ENCODE measurements at places on chromosomes 7 and 10. TPM values are rescaled to one million over a fixed set of nuclear protein-coding genes. Genes with fewer than 3 reads are reported as not detected.

DNA sequence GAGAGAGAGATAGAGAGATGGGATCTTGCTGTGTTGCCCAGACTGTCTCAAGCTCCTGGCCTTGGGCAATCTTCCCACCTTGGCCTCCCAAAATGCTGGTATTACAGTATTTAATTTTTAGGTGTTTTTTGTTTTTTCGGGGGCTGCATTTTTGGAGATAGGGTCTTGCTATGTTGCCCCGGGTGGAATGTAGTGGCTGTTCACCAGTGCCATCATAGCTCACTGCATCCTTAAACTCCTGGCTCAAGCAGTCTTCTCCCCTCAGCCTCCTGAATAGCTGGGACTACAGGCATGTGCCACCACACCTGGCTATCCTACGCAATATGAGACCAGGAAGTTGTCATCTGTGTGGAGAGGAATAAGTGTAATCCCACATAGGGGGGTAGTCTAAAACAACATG, 42.4 kb downstream of the KCTD7 start:
- H3K27me3 ChIP-seq, result no peaks in the 10 kb centered on the region
- no peaks in the 10 kb centered on the region for H3K4me1 ChIP-seq
- no peak for DNase-seq
- no peak overlapping the region for H3K4me3 ChIP-seq
- no peak overlapping the region for H3K27ac ChIP-seq
- H3K36me3 ChIP-seq, result peaks cover 4% of the 10 kb centered on the region

GRCh38 chr7:77727936-77728701, 31.9 kb downstream of the RSBN1L start:
- no peaks in the 10 kb centered on the region for H3K36me3 ChIP-seq
- no peaks in the 10 kb centered on the region for H3K27me3 ChIP-seq
- H3K4me1 ChIP-seq, result peaks cover 40% of the 10 kb centered on the region

DNA sequence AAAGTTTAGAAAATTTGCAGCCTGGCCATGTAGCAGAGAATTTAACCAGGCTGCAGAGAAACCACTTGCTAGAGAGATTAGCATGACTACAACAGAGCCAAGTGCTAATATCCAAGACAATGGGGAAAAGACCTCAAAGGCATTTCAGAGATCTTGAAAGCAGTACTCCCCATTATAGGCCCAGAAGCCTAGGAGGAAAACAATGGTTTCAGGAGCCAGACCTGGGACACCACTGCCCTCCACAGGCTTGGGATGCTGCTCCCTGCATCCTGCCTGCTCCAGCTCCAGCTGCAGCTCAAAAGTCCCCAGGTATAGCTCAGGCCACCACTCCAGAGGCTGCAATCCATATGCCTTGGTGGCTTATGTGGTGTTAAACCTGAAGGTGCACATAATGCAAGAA, 101.5 kb upstream of the TMEM72 start:
- H3K4me1 ChIP-seq, result no peaks in the 10 kb centered on the region
- no peak overlapping the region for H3K4me3 ChIP-seq
- no peak for DNase-seq
- no peaks in the 10 kb centered on the region for H3K27me3 ChIP-seq
- no peaks in the 10 kb centered on the region for H3K36me3 ChIP-seq

- H3K4me3 ChIP-seq, result no peak overlapping the region
- H3K4me1 ChIP-seq, result no peaks in the 10 kb centered on the region
- no peak overlapping the region for H3K27ac ChIP-seq
- DNase-seq, result no peak
Measured at GRCh38 chr10:7611909-7612308, 54.9 kb downstream of the ITIH5 start.

- no peak overlapping the region for H3K27ac ChIP-seq
- no peaks in the 10 kb centered on the region for H3K36me3 ChIP-seq
- no peaks in the 10 kb centered on the region for H3K27me3 ChIP-seq
- H3K4me3 ChIP-seq, result no peak overlapping the region
Measured at GRCh38 chr7:8205031-8205387, 57.0 kb downstream of the ICA1 start.

The FLNC gene
- total RNA-seq, result 0.08 TPM

GRCh38 chr10:73581918-73582317, 9.2 kb downstream of the USP54 start:
- H3K36me3 ChIP-seq, result no peaks in the 10 kb centered on the region
- H3K27me3 ChIP-seq, result no peaks in the 10 kb centered on the region
- no peaks in the 10 kb centered on the region for H3K4me1 ChIP-seq
- H3K27ac ChIP-seq, result no peak overlapping the region
- no peak for DNase-seq

GRCh38 chr7:83976302-83976701, 218.3 kb downstream of the SEMA3A start:
- no peak for DNase-seq
- no peak overlapping the region for H3K4me3 ChIP-seq
- H3K27me3 ChIP-seq, result no peaks in the 10 kb centered on the region
- no peak overlapping the region for H3K27ac ChIP-seq
- no peaks in the 10 kb centered on the region for H3K4me1 ChIP-seq
- H3K36me3 ChIP-seq, result no peaks in the 10 kb centered on the region

DNA sequence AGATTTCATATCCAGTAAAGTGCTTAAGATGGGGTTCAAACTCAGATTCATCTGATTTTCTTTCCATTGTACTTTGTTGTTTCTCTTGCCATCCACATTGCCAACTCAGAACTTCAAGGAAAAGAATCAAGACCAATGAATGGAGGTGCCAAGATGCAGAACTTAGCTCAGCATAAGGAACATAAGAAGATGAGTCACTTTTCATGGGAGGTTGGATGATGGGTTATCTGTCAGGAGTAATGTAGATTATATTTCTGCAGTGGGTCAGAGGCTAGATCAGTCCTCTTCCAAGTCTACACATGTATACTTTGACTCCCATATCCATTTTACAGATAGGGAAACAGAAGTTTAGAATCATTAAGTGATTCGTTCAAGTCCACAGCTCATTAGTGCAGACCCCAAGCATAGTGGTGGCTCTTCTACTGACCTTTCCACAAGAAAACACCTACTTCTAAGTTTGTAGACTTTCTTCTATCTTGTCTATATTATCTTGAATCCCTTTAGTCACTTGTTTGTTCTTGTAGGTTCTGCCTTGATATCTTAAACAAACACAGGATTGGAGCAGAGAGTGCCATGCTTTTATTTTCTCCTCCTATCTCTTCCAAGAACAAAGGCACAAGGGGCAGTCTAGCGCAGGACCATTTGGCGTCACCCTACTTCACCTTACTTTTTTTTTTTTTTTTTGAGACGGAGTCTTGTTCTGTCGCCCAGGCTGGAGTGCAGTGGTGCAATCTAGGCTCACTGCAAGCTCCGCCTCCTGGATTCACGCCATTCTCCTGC, 14.0 kb upstream of the ADD3 start:
- H3K27me3 ChIP-seq, result no peaks in the 10 kb centered on the region
- H3K27ac ChIP-seq, result no peak overlapping the region
- DNase-seq, result no peak
- no peaks in the 10 kb centered on the region for H3K36me3 ChIP-seq
- H3K4me3 ChIP-seq, result no peak overlapping the region

GRCh38 chr7:4006687-4007086, 675.4 kb upstream of the FOXK1 start:
- no peak overlapping the region for H3K4me3 ChIP-seq
- no peak for DNase-seq
- H3K4me1 ChIP-seq, result no peaks in the 10 kb centered on the region
- H3K27ac ChIP-seq, result no peak overlapping the region
- no peaks in the 10 kb centered on the region for H3K27me3 ChIP-seq

DNA sequence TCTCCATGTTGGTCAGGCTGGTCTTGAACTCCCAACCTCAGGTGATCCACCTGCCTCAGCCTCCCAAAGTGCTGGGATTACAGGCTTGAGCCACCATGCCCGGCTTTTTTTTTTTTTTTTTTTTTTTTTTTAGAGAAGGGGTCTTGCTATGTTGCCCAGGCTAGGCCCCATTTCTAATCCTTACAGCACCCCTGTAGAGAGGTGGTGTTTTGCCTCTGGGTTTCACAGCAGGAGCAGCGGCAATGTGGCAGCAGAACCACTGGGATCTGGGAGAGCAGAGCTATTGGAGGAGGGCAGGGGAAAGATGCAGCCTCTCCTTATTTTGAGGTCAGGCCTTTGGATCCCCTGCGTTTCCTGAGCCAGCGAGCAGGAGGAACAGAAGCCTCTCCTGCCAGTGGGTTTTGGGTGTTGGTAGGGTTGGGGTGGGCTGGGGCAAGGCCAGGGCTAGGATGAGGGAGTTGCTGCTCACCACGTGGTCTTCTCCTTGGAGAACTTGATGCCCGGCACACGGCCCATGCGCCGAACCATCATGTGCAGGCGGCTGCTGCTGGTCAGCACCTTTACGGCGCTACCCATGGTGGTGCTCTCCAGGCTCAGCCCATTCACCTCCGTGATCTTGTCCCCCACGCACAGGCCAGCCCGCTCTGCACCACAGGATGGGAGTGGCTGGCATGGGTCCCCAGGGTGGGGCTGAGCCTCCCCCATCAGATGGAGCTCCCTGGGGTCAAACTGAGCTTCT, 7.8 kb downstream of the PDZD7 start:
- peaks cover 12% of the 10 kb centered on the region for H3K27me3 ChIP-seq
- H3K27ac ChIP-seq, result no peak overlapping the region
- DNase-seq, result no peak
- H3K4me3 ChIP-seq, result no peak overlapping the region

DNA sequence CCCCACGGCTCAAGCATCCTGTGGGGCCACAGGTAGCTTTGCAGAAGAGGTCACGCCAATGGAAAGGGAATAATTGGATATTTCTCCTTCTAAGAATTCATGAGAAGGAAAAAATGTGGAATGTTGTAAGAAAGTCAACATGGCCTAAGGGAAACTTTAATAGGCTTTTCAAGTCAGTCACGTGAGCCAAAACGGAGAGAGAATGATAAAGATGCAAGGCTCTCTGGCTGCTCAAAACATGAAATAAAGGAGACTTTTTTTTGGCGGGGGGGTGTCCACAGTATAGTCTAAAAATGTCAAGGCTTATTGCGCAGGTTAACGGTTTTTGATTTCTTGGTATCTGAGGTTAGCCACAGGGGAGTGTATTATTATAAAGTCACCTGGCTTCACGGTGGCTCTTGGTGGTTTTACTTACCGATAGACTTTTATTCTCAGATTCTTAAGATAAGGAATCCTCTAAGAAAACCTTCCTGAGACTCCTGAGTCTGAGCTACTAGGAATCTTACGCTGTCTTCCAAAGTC, 148.1 kb downstream of the ARHGAP21 start:
- DNase-seq, result no peak
- no peak overlapping the region for H3K27ac ChIP-seq
- peaks cover 3% of the 10 kb centered on the region for H3K27me3 ChIP-seq
- no peak overlapping the region for H3K4me3 ChIP-seq

DNA sequence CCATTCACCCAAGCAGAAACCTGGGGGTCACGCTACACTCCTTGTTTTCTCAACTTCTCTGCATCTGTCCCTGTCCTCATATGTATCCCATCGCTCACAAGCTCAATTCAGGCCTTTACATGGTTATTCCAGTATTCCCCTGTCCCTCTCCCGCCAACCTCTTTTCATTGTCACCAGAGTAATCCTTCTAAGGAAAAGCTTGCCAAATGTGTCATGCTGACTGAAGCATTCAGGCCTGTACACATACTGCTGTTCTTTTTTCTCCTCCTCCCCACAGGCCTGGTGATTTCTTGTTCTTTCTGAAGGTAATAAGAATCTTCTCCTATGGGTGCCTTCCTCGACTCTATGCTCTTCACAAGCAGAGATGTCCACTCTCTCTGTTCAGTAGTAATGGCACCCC, 282.2 kb downstream of the PHTF2 start:
- H3K4me1 ChIP-seq, result no peaks in the 10 kb centered on the region
- H3K27ac ChIP-seq, result no peak overlapping the region
- DNase-seq, result no peak
- H3K4me3 ChIP-seq, result no peak overlapping the region

- H3K4me1 ChIP-seq, result no peaks in the 10 kb centered on the region
- no peaks in the 10 kb centered on the region for H3K36me3 ChIP-seq
Measured at GRCh38 chr7:20317413-20317812, 13.3 kb upstream of the ITGB8 start.

DNA sequence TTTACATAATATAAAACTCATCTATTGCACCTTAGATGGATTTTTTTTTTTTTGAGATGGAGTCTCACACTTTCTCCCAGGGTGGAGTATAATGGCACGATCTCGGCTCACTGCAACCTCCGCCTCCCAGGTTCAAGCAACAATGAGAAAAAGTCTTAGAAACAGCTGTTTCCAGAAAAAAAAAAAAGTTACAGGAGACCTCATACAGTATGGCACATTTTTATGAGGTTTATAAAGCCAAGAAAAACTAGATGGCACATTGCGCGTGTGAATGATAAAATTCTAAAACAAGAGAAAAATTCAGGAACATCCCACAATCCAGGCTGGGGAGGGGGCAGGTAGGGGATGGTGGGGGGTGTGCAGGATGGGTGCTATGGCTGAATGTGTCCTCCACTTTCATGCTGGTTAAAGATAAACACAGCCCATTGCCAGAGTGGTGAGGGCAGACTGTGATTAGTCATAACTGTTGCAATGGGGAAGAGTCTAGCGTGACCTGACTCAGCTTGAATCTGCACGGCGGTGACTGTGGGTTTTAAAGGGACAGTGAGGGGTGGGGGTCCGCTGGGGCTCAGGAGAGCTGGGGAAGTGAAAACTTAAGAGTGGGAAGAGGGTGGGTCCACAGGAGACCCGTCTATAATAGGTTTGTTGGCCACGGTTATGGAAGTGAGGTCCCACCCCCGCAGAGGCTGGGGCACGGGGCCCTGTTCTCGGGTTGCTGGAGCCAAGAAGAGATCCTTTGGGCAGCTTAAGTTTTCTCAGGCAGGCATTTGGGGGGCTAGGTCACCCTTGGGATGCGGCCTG, 11.9 kb upstream of the LRRC27 start:
- no peaks in the 10 kb centered on the region for H3K27me3 ChIP-seq
- peak; percentile 60 for DNase-seq
- no peak overlapping the region for H3K27ac ChIP-seq

DNA sequence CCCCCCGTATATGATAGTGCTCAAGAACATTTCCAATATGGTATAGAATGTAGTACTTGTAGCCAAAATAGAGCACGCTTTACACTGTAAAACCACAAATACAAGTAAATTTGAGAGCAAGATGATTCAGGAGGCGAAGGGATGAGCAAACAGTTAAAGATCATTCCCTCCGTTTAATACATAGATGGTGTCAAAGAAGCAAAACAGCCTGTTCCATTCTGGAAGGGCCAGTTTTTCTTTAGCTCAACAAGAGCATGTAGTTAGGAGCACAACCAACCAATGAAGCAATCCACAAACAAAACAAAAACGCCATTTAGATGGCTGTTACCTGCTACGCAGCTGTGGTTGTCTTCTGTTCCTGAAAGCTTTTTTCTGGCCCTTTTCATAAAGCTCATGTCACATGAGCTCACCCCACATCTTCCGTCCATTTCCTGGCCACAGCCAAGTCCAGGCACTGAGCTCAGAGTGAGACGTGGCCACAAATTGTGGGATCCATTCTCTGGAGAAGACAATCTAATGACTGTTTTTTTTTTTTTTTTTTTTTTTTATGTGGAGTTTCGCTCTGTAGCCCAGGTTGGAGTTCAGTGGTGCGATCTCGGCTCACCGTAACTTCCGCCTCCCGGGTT, 185.6 kb downstream of the FANK1 start:
- H3K4me3 ChIP-seq, result no peak overlapping the region
- no peaks in the 10 kb centered on the region for H3K27me3 ChIP-seq

The LRRC18 gene
- not detected for total RNA-seq

Data from CD4-positive, alpha-beta T cell (primary cell).